Spleen (tissue), 13 donors: ENCODE measurements at places on chromosomes 4 and X.

DNA sequence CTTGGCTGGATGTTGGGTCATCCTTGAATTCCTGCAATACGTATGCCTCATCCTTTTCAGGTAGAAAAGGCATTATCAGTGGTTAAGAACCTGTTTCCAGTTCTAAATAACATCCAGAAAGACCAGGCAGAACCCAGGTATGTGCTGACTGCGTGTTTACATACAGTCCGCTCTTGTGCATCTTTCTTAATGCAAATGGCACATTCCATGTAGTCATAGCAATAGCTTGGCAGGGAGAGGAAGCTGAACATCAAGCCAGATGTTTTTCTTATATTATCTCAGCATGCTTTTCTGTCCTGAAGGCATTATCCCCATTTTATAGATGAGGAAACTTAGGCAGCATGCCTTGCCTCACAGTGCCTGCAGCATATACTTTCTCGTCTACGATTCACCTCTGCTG lies 2.1 kb downstream of the DCLK2 start:
- no peak for DNase-seq

DNA sequence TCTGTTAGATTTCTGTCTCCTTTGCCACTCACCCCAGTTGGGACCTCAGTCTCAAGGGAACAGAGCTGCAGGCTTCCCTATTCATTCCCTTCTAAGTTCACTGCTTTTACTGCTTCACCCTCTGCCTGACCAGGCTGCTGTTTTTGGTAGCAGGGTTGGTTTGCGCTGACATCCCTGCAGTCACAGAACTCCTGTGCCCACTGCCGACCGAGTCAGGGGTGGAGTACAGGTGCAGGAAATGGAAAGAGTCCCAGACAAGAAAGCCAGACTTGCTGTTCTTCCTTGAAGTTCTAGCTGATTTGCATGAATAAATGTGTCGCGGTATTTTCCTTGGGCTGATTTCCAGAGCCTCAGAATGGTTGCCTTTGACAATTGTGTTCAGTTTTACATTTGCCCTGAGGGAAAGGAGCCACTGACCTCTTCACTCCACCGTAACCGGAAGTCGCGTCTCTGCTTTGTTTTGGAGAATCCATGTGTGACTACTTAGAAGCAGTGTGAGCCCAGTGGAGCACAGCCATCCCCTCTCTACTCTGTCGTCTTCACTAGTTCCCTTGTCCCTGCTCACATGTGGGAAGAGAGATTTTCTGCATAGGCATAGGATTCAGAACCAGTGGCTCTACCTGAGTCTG lies 84.8 kb downstream of the TNIP2 start:
- no peak for DNase-seq

DNA sequence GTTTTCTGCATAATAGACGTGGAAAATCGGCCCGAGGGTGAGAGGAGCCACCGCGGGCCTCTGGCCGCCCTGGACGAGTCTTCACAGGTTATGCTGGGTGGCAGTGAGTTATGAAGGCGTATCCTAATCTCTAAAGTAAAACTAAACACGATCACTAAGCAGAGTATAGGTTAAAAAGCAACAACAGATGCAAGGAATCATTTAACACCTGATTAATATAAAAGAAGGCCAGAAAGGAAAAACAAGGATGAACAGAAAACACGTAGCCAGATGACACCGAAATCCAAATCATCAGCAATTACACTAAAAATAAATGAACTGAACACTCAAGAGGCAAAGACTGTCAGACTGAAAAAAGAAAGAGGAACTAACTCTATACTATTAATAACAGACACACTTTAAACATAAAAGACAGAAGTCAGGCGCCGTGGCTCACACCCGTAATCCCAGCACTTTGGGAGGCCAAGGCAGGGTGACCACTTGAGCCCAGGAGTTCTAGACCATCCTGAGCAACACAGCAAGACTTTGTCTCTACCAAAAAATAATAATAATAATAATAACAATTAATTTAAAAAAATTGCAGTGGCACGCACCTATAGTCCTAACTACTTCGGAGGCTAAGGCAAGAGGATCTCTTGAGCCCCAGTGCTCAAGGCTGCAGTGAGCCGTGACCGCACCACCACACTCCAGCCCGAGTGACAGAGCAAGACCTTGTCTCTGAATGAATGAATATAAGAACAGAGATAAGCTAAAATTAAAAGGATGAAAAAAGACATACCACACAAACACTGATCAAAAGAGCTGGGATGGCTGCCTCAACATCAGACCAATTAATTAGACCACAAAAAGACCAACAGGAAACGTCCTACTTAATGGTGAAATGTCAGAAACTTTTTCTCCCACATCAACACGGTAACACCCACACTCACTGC lies 30.0 kb downstream of the CTBP1 start:
- no peak for DNase-seq

DNA sequence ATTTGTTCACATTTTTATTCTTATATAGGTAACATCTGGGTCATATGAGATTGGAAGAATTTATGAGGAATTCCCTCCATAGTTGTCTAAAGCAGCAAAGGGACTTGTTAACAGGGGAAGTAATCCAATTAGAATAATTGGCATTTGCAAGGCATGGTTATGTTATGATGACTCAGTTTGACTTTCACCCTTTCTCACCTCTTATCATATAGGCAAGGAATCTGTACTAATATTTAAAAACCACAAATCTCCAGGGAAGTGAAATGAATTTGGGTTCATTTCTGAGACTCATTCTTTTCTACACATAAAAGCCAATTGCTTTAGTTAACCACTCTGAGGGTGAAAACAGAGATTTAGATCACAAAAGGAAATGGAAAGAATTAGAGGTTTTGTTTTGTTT lies 281.5 kb upstream of the DKK2 start:
- no peak for DNase-seq
